ENCODE measurements at places on chromosomes 1 and 21. TPM values are rescaled to one million over a fixed set of nuclear protein-coding genes. Genes with fewer than 3 reads are reported as not detected.
A peak's percentile ranks its signal among the peaks of the same experiment; 100 is the strongest.

GRCh38 chr1:106621853-106622252 lies 434.6 kb upstream of the PRMT6 start:
- H3K27ac ChIP-seq = no peak overlapping the region
- no peak overlapping the region for H3K4me3 ChIP-seq
- H3K27me3 ChIP-seq = no peaks in the 10 kb centered on the region
- no peaks in the 10 kb centered on the region for H3K36me3 ChIP-seq
- no peaks in the 10 kb centered on the region for H3K4me1 ChIP-seq

DNA sequence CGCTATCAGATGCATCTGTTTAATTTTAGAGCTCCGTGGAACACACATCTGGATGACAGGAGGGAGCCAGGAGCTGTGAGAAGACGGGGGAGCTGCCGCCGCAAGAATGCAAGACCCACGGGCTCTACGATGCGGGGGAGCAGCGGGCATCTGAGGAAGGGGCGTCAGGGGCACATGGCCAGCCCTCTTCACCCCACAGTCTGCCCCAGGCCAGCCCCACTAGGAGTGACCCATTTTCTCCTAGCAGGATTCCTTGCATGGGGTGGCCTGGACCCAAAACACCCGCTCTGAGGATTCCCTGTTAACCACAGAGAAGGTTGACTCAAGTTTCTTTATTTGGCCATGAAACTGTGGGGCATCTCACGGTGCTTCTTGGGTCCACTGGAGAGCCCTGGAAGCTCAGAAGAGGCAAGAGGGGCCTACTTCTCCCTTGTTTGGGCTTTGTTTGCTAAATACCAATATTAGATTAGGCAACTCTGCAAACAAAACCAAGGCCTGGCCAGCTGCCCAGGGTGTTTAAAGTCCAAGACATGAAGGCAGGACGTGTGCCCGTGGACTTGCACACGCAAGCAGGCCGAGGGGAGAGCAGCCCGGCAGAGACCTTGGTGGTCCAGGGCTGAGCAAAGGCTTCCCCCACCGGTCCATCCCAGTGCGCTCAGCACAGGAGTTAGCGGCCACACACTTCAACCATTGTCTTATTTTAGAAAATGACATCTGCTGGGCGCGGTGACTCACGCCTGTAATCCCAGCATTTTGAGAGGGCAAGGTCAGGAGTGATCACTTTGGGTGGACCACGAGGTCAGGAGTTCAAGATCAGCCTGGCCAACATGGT lies 89.8 kb downstream of the DHRS3 start:
- H3K4me3 ChIP-seq = no peak overlapping the region
- H3K27ac ChIP-seq = no peak overlapping the region
- H3K27me3 ChIP-seq = peaks cover 8% of the 10 kb centered on the region

- no peak for DNase-seq
- H3K4me1 ChIP-seq = no peaks in the 10 kb centered on the region
- no peak overlapping the region for H3K4me3 ChIP-seq
- no peak overlapping the region for H3K27ac ChIP-seq
- no peaks in the 10 kb centered on the region for H3K27me3 ChIP-seq
- no peaks in the 10 kb centered on the region for H3K36me3 ChIP-seq
Measured at GRCh38 chr1:228849011-228849541, 113.8 kb downstream of the RHOU start.

- H3K36me3 ChIP-seq = no peaks in the 10 kb centered on the region
- H3K27ac ChIP-seq = no peak overlapping the region
- no peak for DNase-seq
Measured at GRCh38 chr1:212955961-212956620, 5.8 kb downstream of the VASH2 start.

DNA sequence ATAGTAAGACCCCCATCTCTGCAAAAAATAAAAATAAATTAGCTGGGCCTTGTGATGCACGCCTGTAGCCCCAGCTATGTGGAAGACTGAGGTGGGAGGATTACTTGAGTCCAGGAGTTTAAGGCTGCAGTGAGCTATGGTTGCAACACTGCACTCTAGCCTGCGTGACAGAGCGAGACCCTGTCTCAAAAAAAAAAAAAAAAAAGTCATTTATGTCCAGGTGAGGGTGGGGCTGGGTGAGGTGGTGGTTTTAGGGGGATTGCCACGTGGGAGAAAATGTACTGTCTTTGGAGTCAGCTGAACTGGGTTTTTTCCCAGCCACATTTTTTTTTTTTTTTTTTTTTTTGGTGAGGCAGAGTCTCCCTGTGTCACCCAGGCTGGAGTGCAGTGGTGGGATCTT lies 6.7 kb downstream of the PIK3CD start:
- H3K4me3 ChIP-seq = no peak overlapping the region
- H3K36me3 ChIP-seq = no peaks in the 10 kb centered on the region
- H3K4me1 ChIP-seq = peaks cover 13% of the 10 kb centered on the region
- H3K27me3 ChIP-seq = peaks cover 2% of the 10 kb centered on the region
- no peak overlapping the region for H3K27ac ChIP-seq

- no peaks in the 10 kb centered on the region for H3K36me3 ChIP-seq
- peaks cover 18% of the 10 kb centered on the region for H3K27me3 ChIP-seq
- H3K4me1 ChIP-seq = peaks cover 30% of the 10 kb centered on the region
- H3K27ac ChIP-seq = no peak overlapping the region
Measured at GRCh38 chr1:206006946-206007345, 3.8 kb upstream of the RAB7B start.

- no peak overlapping the region for H3K4me3 ChIP-seq
- H3K36me3 ChIP-seq = no peaks in the 10 kb centered on the region
- H3K27me3 ChIP-seq = no peaks in the 10 kb centered on the region
- H3K27ac ChIP-seq = no peak overlapping the region
Measured at GRCh38 chr1:235291599-235292091, 36.3 kb downstream of the ARID4B start.

DNA sequence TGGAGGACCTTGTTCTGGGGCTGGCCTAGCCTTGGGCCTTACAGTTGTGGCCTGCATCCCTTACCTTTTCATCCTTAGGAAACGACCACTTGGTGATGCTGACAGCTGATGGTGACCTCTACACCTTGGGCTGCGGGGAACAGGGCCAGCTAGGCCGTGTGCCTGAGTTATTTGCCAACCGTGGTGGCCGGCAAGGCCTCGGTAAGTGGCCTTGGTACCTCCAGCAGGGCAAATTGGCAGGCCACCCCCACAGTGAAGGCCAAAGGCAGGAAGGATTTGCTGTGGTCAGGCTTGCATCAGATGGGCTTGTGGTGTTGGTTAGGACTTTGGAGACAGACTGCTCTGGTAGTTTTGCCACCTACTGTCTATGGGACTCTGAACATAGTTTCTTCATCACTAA lies 17.7 kb upstream of the TRNAU1AP start:
- DNase-seq = no peak
- H3K4me3 ChIP-seq = no peak overlapping the region
- H3K27ac ChIP-seq = no peak overlapping the region
- no peaks in the 10 kb centered on the region for H3K4me1 ChIP-seq
- H3K36me3 ChIP-seq = peaks cover 26% of the 10 kb centered on the region

DNA sequence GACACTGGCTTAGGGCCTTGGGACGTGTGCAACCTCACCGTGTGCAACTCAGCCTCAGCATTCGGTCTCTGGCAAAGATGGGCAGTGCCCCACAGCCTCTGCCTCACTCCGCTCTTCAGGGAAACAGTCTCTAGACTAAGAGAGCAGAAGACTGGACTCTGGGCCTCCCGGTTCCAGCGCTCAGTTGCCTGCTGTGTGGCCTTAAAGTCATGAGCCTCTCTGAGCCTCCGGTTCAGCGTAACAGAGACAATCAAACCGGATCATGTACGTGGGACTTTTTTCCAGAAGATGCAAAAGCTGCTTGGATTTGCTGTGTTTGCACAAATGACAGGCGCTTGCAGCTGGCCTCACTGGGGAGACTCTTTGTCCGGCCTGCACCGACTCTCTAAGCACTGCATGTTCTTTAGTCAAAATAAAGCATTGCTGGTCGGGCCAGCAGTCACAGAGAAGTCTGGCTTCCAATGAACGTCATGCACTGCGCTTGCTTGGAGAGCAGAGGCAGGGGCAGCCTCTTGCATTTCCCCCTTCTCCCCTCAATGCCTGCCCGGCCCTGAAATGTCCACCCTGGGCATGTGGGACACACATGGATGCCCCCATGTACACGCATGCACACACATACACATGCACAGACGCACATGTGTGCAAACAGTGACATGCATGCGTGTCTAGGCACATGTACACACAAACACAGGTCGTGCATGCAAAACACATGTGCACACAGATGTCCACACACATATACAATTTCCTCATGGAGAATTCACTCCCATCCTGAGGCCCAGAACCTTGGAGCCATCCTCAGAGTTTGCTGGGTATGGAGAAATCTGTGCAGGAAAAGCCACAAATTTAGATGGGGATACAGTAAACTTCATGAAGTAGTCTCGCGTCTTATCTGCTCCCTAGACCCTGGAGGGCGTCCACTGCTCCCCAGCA lies 152.4 kb downstream of the PRDM16 start:
- no peaks in the 10 kb centered on the region for H3K36me3 ChIP-seq
- no peak overlapping the region for H3K4me3 ChIP-seq
- no peak overlapping the region for H3K27ac ChIP-seq

DNA sequence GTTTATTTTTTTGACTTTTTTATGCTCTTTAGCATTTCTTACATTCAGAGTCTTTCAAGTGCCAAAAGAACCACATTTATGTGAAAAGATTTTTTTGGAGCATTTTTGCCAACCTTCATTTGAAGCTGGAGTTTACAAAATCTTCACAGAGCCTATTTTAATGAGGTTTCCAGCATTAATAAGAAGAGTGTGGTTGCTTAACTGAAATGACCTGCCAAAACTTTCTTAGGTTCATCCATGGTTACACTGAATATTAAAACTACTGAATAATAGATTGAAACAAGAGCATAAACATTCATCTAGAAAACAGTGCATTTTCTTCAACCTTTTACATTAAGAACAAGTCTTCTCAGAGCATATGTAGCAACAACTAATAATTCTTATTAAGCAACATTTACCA lies 672.3 kb upstream of the CXADR start:
- no peak overlapping the region for H3K4me3 ChIP-seq
- no peaks in the 10 kb centered on the region for H3K27me3 ChIP-seq
- no peak for DNase-seq
- no peaks in the 10 kb centered on the region for H3K36me3 ChIP-seq
- H3K27ac ChIP-seq = no peak overlapping the region

DNA sequence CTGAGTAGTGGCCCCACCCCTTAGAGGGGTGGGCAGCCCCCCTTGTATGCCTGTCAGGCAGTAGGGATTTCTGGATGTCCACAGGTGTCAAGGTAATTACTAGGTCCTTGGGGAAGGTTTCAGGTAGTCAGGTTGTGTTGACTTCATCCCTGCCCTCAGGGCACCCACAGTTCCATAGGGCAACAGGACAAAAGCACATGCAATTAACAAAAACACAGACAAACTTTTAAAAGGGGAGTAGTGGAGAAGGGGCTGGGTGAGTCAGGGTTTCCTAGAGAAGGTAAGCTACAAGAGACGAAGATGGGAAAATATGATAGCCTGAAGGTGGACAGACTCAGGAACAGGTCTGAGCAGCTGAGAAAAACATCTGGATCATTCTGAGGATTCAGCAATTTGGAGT lies 14.1 kb downstream of the KRTCAP2 start:
- H3K36me3 ChIP-seq = no peaks in the 10 kb centered on the region
- H3K27ac ChIP-seq = no peak overlapping the region
- H3K27me3 ChIP-seq = peaks cover 19% of the 10 kb centered on the region
- H3K4me1 ChIP-seq = no peaks in the 10 kb centered on the region
- H3K4me3 ChIP-seq = no peak overlapping the region

DNA sequence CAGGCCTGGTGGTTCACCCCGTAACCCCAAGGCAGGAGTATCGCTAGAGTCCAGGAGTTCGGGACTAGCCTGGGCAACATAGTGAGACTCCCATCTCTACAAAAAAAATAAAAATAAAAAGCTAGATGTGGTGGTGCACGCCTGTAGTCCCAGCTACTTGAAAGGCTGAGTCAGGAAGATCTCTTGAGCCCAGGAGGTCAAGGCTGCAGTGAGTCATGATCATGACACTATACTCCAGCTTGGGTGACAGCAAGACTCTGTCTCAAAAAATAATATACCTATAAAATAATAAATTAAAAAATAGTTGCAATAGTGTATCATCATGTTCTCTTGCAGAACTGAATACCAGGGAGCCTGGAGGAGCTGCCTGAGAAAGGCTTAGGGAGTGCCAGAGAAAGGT lies 19.9 kb upstream of the TMEM39B start:
- peak overlapping the region; percentile 44 for H3K27ac ChIP-seq
- DNase-seq = peak; percentile 67
- peaks cover 19% of the 10 kb centered on the region for H3K4me1 ChIP-seq
- peaks cover 48% of the 10 kb centered on the region for H3K36me3 ChIP-seq
- H3K27me3 ChIP-seq = peaks cover 5% of the 10 kb centered on the region

- peaks cover 11% of the 10 kb centered on the region for H3K27me3 ChIP-seq
- H3K27ac ChIP-seq = no peak overlapping the region
- H3K4me1 ChIP-seq = peaks cover 50% of the 10 kb centered on the region
- H3K36me3 ChIP-seq = peaks cover 32% of the 10 kb centered on the region
Measured at GRCh38 chr1:156464335-156464734, 36.2 kb downstream of the MEF2D start.

GRCh38 chr1:205220421-205220820 lies 7.3 kb upstream of the TMCC2 start:
- H3K27me3 ChIP-seq = peaks cover 14% of the 10 kb centered on the region
- H3K4me3 ChIP-seq = no peak overlapping the region
- H3K36me3 ChIP-seq = no peaks in the 10 kb centered on the region
- DNase-seq = no peak
- H3K4me1 ChIP-seq = no peaks in the 10 kb centered on the region
- H3K27ac ChIP-seq = no peak overlapping the region

- H3K36me3 ChIP-seq = no peaks in the 10 kb centered on the region
- H3K27ac ChIP-seq = no peak overlapping the region
- no peak for DNase-seq
- no peak overlapping the region for H3K4me3 ChIP-seq
- no peaks in the 10 kb centered on the region for H3K4me1 ChIP-seq
Measured at GRCh38 chr1:90779573-90779972, 62.5 kb upstream of the BARHL2 start.

- peaks cover 20% of the 10 kb centered on the region for H3K4me1 ChIP-seq
- no peak overlapping the region for H3K27ac ChIP-seq
- DNase-seq = no peak
- no peak overlapping the region for H3K4me3 ChIP-seq
Measured at GRCh38 chr1:91826649-91827048, 59.3 kb downstream of the TGFBR3 start.

GRCh38 chr1:23171181-23171755 lies 2.6 kb upstream of the LUZP1 start:
- peak; percentile 17 for DNase-seq
- no peak overlapping the region for H3K4me3 ChIP-seq
- peaks cover 43% of the 10 kb centered on the region for H3K4me1 ChIP-seq
- no peaks in the 10 kb centered on the region for H3K36me3 ChIP-seq
- peaks cover 4% of the 10 kb centered on the region for H3K27me3 ChIP-seq
- H3K27ac ChIP-seq = peak overlapping the region; percentile 62

LMX1A gene
- not detected for total RNA-seq

TNFRSF9 gene
- total RNA-seq = not detected

AGMAT gene
- total RNA-seq = not detected

RAB7B gene
- total RNA-seq = 2.0 TPM

HES2 gene
- total RNA-seq = 0.35 TPM

PTPRC gene
- 0.52 TPM for total RNA-seq

CCDC30 gene
- 0.18 TPM for total RNA-seq

LCE2B gene
- total RNA-seq = not detected

SPOCD1 gene
- total RNA-seq = 36.0 TPM

GPR3 gene
- 2.8 TPM for total RNA-seq

CAMTA1 gene
- total RNA-seq = 76.6 TPM
